ENCODE measurements at places on chromosomes 5 and 9. TPM values are rescaled to one million over a fixed set of nuclear protein-coding genes. Genes with fewer than 3 reads are reported as not detected.

SPATA31E1 gene
- not detected for total RNA-seq

PAX5 gene
- not detected for total RNA-seq

SPATA31C1 gene
- not detected for total RNA-seq

IFNB1 gene
- total RNA-seq: not detected

LHX2 gene
- 0.15 TPM for total RNA-seq

ECPAS gene
- total RNA-seq: 55.3 TPM

SLCO6A1 gene
- not detected for total RNA-seq

SLC25A2 gene
- total RNA-seq: not detected

EXOSC3 gene
- 49.6 TPM for total RNA-seq

ADRA1B gene
- 2.4 TPM for total RNA-seq

GDA gene
- total RNA-seq: under 0.01 TPM

IL5 gene
- not detected for total RNA-seq

SREK1 gene
- 14.6 TPM for total RNA-seq

SPATA31A3 gene
- total RNA-seq: not detected

AK3 gene
- total RNA-seq: 38.8 TPM
